ENCODE measurements at places on chromosomes 1 and 21.

- no peak for DNase-seq
Measured at GRCh38 chr21:17590430-17590829, 22.3 kb downstream of the BTG3 start.

GRCh38 chr1:212879947-212880690 is 22.0 kb downstream of the FLVCR1 start:
- DNase-seq = no peak

- DNase-seq = peak; percentile 32
Measured at GRCh38 chr1:243487649-243488227, 231.9 kb downstream of the SDCCAG8 start.

DNA sequence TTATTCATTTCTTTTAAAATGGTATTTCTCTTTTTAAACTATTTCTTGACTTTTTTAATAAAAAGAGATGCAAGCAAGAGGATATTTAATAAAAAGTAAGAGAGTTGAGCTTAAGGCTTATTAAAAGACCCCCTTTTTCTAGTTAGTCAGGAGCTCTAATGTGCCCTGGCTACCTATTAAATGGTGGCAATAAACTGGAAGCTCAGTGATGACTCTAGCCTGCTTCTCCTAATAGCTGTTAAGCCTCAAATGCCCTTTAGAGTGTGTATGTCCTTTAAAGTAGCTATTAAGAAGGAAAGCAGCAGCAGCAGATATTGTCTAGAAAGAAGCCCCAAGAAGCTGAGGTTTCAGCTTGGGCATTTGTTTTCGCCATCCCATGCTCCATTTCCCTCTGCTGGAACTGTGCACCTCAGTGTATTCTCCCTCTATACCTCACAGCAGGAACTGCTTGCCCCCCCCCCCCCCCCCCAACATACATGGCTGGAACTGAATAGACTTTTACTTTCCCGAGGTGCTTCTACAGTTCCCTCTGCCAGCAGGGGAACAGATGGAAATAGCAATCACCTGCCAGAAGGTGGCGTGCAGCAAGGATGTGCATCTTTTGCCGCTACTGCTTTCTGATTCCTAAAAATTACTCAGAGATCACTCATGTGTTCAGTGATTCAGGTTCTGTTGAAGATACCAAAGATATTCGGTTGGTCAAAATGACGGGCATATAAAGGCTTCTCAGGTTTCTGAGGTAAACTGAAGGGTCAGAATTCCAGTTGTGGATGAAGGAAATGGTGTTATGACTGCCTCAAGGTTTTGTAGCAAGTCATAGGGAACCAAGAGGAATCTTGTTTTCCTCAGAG is 2.5 kb downstream of the RGS4 start:
- peak; percentile 30 for DNase-seq

GRCh38 chr1:210001751-210002150 is 63.7 kb downstream of the SYT14 start:
- no peak for DNase-seq

GRCh38 chr1:204301171-204301957 is 58.4 kb downstream of the PLEKHA6 start:
- no peak for DNase-seq

DNA sequence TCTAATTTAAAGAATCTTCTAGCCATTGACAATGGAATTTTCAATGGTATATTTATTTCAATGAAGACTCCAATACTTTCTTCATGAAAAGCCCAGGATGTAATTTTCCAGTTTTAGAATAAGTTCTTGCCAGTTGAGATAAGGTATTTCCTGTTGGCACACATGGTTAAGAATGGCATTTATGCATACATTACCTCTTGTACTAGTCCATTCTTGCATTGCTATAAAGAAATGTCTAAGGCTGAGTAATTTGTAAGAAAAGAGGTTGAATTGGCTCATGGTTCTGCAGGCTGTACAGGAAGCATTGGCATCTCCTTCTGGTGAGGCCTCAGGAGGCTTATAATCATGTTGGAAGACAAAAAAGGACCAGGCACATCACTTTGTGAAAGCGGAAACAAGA is 1179.6 kb downstream of the AMY1C start:
- no peak for DNase-seq

- DNase-seq = no peak
Measured at GRCh38 chr1:221104596-221104995, 225.4 kb downstream of the HLX start.

- DNase-seq = no peak
Measured at GRCh38 chr1:24329331-24329730, 10.2 kb downstream of the GRHL3 start.

DNA sequence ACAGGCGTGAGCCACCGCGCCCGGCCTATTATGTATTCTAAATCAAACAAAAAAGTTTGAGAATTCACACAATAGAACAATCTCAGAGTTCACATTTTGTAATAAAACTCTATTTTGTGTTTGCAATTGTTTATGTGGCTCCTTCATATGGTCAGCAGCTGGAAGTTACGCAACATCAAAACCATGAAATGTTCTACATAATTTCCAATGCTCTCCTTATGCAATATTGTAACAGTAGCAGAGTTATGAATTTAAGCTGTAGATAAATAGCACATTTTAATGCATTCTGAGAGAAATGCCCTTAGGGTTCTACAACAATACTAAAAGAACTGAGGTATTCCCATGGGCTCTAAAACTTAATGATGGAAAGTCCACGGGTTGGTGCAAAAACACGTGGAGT is 62.3 kb upstream of the COL11A1 start:
- DNase-seq = no peak

DNA sequence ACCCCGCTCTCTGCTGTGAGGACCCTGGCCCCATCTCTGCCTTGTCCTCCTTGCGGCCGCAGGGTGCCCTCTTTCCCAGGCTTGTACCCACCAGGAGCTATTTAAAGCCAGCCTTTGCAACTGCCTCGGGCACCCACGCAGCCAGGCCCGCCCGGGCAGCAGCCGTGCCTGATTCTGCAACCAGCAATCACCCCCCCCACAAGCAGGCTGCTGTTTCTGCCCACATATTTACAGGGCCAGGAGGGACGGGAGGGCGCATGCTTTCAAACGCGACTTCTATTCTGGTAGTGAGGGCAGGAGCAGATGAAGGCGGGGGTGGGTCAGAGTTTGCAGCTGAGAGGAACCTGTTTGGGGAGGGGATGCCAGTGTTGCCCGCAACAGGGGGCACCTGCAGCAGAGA is 13.6 kb downstream of the GABRD start:
- DNase-seq = no peak

DNA sequence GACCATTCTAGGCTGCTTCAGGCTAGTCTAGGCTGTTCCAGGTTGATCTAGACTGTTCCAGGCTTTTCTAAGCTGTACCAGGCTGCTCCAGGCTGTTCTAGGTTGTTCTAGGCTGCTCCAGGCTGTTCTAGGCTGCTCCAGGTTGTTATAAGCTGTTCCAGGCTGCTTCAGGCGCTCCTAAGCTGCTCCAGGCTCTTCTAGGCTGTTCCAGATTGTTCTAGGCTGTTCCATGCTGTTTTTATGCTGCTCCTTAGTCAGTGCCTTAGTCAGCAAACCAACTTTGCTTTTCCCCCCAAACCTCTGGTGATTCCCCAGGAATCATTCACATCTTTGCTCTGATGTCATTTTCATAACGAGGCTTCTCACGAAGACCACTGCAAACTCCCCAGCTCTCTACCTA is 171.4 kb upstream of the GALNT2 start:
- no peak for DNase-seq

GRCh38 chr1:117661027-117661426 is 55.2 kb downstream of the TENT5C start:
- peak; percentile 83 for DNase-seq

DNA sequence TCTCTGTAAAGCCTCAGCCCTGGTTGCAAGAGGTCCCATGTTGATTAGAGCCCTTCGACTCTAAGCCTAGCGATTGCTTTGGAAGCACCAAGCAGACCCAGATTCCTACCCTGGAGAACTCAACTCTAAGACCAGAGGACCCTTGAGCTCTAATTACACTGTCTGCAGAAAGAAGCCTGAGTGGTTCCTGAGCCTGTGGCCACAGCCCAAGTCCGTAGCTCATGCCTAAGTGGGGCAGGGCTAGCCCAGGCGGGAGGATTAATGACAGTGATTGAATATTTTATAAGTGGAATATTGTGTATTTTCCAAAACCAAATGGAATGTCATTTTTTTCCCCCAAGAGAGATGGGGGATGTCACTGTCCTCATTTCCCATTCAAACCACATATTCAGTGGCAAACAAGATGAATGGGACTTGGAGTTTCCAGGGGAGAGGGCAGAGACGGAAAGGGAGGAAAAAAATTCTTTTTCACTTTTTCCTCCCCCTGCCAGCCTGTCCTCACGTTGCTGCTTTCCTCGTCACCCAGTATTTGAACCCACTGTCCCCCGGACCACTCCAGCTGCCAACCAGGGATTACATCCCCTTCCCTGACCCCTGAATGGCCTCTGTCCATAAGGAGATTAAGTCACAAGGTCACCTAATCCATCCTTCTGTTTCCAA is 79.6 kb upstream of the CTTNBP2NL start:
- DNase-seq = no peak

DNA sequence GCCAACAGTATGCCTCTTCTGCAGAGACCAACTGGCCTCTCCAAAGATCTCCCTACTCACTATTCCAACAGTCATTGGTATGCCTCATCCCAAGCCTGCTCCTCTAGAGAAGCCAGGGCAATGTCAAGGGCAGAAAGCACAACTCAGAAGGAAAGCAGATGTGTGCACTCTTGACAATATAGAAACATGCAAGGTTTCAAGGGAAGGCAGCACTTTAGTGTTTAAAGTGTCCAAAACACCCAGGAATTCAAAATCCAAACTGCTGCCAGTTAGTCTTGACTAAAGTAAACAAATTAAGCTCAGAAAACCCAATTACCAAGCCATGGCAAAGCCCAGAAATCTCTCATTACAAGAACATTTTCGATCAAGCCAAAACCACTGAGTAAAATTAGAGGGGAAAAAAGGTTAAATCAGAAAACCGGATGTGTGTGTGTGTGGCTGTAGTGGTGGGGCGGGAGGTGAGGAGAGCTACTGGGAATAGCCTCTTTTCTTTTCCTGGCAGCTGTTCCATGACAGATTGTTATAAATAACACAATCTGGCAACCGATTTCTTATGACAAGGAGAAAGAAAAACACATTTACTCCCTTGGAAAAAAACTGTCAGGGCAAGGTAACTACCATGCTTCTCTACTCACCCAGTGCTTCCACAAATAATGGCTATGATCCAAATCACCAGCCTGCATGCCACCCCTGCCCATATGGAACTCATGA is 39.2 kb downstream of the EIF2B3 start:
- DNase-seq = no peak

- peak; percentile 33 for DNase-seq
Measured at GRCh38 chr1:15803380-15803779, 4.1 kb downstream of the UQCRHL start.

GRCh38 chr1:21261551-21262292 is 28.5 kb downstream of the ECE1 start:
- no peak for DNase-seq

DNA sequence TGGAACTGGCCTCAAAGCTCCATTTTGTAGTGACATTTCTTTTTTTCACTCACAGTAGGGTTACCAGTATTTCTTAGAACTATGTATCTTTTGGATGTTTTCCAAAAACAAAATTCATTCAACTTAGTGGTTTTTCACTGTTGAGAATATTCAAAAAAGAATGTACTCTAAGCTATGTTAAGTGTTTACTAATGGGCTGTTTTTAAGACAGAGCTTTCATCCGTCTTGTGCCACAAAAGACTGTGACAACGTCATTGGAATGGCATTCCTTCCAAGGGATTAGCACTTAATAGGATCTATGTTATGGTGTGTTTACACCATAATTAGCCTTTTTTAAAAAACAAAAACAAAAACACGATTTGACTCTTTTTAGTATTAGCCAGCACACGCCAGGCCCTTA is 66.8 kb downstream of the TTC3 start:
- DNase-seq = no peak

DNA sequence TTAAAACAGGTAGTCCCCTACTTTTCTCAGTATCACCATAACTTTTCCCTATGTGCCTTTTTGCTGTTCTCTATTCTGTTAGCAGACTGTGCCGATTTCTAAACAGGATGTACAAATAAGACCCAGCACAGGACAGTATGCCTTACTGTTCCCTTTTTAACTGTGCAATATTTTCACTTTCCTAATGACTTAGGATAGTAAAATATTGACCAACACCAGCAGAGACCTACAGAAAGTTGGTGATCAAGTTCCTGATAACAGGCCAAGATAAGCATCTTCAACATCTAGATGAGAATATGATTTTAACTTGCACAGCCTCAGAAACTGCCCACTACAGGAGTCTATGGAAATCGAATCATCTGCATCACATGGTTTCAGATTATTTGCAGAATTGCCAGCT is 42.0 kb downstream of the ADSS2 start:
- no peak for DNase-seq

GRCh38 chr1:240258910-240259309 is 167.2 kb downstream of the FMN2 start:
- no peak for DNase-seq

DNA sequence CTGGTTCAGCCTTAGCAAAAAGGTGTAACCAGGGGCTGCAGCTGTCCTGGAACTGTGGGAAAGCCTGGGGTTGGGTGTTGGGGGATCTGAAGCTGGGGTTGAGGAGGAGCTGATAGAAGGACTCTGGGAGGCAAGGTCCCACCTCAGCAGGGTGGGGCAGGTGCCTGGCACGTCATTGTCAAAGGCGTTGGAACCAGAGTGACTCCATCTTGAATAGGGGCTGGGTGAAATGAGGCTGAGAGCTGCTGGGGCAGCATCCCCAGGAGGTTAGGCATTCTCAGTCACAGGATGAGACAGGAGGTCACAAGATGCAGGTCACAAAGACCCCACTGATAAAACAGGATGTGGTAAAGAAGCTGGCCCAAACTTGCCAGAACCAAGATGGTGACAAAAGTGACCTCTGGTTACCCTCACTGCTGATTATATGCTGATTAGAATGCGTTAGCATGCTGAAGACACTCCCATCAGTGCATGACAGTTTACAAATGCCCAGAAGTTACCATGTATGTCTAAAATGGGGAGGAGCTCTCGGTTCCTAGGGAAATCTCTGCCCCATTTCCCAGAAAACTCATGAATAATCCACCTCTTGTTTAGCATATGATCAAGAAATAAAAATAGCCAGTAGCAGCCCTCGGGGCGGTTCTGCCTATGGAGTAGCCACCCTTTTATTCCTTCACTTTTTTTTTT is 85.4 kb downstream of the IER5 start:
- no peak for DNase-seq

GRCh38 chr21:16194095-16194787 is 464.5 kb downstream of the USP25 start:
- peak; percentile 4 for DNase-seq

DNA sequence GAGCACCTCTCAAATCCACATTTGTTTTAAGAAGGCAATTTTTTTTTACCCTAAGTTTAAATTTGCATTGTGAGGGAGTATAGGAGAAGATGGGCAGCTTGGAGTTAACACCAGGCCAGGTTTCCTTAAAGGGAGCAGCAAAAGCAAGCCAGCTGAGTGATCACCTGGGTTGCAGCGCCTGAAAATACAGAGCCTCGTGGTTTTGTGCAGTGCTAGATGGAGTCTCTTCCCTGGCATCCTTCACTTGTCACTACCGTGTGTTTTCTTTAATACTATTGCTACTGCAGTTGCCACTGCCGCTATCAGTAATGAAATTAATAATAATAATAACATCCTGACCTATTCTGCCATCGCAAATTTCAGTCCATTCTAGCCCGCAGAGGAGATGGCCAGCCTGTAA is 35.2 kb upstream of the VAV3 start:
- no peak for DNase-seq

- DNase-seq = no peak
Measured at GRCh38 chr1:220336391-220337031, 64.3 kb upstream of the RAB3GAP2 start.

Measured in CD4-positive, alpha-beta T cell treated with Interleukin-21 for 1 hour (primary cell).